Stimulated activated CD4-positive, alpha-beta T cell treated with anti-CD3 and anti-CD28 coated beads, Interleukin-15, amount 100 ng/mL, for 48 hours (primary cell): ENCODE measurements at places on chromosomes 7 and 10.

DNA sequence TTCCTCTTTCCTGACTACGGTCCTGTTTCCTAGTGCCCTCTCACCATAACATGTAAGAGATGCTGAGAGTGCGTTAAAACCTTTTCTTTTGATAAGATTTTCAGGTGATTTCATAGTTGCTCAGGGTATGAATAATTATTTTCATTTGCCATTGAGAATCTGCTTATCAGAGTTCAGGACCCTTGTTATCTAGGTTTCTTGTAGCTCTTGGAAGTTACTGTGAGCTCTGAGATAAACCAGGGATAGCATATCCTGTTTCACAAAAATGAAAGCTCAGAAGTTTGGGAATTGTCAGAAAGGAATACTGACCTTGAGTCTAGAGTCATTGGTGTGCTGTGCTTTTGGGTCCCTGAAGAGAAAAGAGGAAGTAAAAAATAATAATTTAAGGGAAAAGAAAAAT, 76.8 kb upstream of the PRKG1 start:
- no peak for DNase-seq

GRCh38 chr10:22615101-22615500, 99.3 kb downstream of the PIP4K2A start:
- DNase-seq: no peak

GRCh38 chr10:75191821-75192568, 18.6 kb upstream of the VDAC2 start:
- DNase-seq: no peak

DNA sequence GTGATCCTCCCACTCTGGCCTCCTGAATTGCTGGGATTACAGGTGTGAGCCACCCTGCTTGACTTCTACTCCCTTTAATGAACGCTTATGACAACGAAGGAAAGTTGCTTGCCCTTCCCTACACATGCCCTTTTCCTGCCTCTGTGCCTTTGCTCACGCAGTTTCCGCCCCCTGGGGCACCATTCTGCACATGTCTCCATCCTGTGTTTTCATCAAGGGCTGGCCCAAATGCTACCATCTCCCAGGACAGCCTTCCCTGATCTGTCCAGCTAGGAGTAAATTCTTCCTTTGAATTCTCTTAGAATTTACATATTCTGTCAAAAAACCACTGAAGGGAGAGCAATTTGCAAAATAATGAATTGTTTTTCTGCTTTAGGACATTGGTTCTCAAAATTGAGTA, 50.0 kb upstream of the KMT2C start:
- DNase-seq: no peak

- DNase-seq: no peak
Observed at GRCh38 chr7:37286454-37286832, 162.2 kb downstream of the ELMO1 start.

GRCh38 chr10:63027531-63027930, 105.6 kb upstream of the NRBF2 start:
- DNase-seq: no peak

DNA sequence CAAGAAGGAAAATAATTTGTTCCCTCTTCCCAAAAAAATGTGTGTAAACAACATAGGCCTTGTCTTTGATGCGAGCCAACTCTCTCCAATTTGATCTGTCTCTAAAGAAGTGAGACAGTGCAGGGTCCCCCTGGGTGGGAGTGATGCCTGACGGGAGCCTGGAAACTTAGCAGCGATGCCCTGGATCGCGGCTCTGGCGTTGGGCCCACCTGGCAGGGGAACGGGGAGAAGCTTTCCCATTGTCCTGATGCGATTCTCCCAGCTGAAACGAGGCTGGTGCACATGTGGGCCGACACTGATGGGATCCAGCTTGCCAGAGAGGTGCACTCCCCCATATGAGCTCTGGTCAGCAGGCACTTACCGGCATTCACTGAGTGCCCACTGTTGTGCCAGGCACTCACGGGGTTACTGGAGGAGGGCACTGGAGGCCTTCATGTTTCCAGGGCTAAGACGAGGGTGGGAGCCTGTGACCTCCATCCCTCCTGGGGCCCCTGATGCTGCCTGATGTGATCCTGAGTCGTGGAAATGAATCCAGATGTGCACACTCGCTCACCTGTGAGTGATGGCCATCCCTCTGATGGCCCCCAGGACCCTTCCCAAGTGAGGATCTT, 132.8 kb downstream of the PTPN20 start:
- no peak for DNase-seq

DNA sequence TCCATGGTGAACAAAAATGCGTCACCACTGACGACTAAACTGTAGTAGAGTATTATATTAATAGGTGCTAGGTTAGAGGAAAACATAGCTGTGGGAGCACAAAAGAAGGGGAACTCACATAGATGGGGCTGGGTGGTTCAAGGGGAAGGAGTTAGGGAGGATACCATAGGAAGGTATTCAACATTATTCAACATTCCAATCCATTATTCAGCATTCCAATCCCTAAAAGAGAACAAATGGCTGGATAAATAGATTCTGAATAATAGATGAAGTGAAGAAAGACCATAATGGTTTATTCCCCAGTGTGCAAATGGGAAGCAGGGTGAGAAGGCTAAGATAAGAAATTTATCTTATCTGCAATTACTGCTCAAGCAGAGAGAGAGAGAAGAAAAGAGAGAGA, 61.4 kb downstream of the AASS start:
- no peak for DNase-seq

DNA sequence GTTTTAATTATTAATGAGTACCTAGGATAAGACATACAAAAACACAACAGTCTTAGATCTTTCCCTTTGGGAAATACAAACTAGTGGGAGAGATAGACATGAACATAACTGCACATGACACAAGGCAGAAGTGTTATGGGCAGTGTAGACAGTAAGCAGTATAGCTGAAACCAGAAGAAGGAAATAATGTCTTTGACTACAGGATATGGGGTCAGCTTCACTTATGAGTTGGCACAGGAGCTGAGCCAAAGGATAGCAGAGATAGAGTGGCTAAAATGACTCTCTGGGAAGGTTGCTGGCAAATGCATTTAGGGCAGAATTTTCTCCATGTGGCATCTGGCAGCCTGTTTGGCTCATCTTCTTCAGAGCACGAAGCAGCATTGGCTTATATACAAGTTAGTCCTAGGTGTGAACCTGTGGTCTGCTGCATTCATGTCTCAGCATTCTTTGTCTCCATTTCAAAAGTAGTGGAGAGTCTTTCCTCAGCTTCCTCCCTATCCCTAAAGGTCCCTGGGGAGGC, 60.3 kb upstream of the FEZF1 start:
- DNase-seq: no peak

GRCh38 chr7:50953820-50954219, 171.1 kb upstream of the GRB10 start:
- no peak for DNase-seq

- no peak for DNase-seq
Observed at GRCh38 chr10:127148933-127149220, 47.5 kb downstream of the INSYN2A start.

DNA sequence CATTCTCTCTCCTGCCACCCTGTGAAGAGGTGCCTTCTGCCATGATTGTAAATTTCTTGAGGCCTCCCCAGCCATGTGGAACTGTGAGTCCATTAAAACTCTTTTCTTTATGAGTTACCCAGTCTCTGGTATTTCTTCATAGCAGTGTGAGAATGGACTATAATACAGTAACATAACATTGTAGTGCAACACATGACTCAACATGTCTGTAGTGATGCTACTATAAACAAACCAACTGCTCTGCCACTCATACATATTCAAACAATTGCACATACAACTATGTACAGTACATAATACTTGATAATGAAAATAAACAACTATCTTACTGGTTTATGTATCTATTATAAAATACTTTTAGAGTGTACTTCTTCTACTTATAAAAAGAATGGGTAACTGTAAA, 7.1 kb downstream of the ATOH7 start:
- DNase-seq: no peak

DNA sequence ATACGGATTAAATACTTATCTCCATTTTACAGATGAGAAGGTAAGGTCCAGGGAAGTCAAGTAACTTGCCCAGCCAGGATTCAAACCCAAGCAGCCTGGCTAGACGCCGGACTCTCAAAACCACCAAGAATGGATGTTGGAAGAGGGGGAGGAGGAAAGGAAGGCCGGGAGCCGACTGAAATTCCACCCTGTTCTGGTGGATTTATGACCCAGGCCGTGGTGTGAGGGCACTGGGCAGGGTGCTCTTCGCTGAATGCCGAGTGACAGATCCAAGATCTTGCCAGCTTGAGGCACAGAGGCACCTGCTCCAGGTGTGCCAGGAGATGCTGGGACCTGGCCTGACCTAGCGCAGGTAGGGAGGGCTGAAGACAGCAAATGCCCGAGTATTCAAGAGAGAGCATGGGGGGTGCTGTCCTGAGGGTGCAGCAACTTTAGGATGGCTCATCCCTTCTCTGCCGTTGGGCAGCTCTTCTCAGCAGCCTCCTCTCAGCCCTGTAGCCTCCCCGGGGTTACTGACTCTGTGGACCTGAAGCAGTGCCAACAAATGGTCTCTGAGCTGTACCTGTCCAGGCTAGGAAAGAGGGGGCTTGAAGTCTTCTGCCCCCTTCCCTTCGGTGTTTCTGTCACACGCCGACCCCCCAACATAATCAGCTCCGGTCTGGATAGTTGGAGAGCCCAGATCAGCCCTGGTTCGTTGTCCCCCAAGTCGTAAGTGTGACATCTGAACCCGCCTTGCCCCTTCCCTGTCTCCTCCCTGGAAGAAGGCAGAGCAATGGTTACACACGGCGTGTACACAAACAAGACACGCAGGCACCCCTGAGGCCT, 713 bp downstream of the LOXL4 start:
- DNase-seq: no peak
